ENCODE measurements at places on chromosomes 12 and 14. TPM values are rescaled to one million over a fixed set of nuclear protein-coding genes. Genes with fewer than 3 reads are reported as not detected.
A peak's percentile ranks its signal among the peaks of the same experiment; 100 is the strongest.

DNA sequence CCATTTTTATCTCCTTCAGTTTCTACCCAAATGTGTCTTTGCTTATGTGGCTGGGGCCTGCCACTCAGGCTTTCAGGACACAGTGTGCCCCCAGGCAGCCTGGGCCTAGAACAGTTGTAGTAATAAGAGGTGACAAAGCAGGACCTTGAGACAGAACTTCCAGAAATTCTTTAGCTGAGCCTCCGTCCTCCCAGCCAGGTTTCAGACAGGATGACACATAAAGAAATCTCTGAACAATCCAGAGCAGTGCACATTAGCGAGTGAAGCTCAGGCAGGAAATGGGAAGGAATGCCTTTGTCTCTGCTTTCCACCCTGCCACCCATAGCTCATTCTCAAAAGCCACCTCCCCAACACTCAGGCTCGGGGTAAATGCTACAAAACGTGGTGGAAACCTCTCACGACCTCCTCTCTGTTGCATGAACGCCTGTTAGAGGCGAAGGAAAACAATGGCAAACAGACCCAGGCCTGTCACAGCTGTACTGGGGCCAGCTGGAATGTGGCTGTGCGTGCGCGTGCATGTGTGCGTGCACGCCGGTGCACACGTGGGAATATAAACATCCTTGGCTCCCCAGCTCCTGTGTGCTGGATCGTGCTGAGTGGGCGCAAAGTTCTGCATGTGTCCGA, 286.7 kb downstream of the ZFP36L1 start:
- no peak overlapping the region for H3K27ac ChIP-seq
- H3K27me3 ChIP-seq, result no peaks in the 10 kb centered on the region

DNA sequence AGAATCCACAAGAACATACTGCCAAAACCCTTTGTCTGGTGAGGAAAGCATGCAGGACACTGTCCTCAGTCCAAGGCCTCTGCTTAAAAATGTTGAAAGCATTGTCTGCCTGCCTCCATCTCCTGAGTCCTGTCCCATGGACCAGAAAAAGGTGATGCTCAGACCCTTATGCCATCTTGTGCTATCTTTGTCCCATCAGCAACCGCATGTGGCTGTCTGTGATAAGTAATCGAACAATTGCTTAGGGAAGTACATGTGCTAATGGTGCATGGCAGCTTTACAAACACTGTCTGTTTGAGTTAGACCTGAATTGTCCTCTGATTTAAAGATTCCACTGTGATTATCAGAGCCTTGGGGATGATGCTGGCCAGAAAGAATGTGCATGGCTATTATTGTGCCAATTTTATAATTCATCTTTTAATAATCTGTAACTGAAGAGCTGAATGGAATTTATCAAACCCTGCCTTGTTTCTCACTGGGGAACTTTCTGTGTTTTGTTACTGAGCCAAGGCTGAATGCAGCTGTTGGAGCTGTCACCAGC, 177.5 kb downstream of the DACT1 start:
- H3K4me3 ChIP-seq, result no peak overlapping the region
- H3K36me3 ChIP-seq, result no peaks in the 10 kb centered on the region
- no peak overlapping the region for H3K27ac ChIP-seq
- DNase-seq, result no peak
- H3K27me3 ChIP-seq, result no peaks in the 10 kb centered on the region

GRCh38 chr12:125089626-125090025, 24.4 kb downstream of the AACS start:
- no peak overlapping the region for H3K27ac ChIP-seq
- no peak for DNase-seq
- no peaks in the 10 kb centered on the region for H3K4me1 ChIP-seq
- no peak overlapping the region for H3K4me3 ChIP-seq
- H3K27me3 ChIP-seq, result no peaks in the 10 kb centered on the region
- no peaks in the 10 kb centered on the region for H3K36me3 ChIP-seq

- DNase-seq, result no peak
- H3K4me3 ChIP-seq, result no peak overlapping the region
Observed at GRCh38 chr14:44279357-44279756, 227.7 kb downstream of the FSCB start.

DNA sequence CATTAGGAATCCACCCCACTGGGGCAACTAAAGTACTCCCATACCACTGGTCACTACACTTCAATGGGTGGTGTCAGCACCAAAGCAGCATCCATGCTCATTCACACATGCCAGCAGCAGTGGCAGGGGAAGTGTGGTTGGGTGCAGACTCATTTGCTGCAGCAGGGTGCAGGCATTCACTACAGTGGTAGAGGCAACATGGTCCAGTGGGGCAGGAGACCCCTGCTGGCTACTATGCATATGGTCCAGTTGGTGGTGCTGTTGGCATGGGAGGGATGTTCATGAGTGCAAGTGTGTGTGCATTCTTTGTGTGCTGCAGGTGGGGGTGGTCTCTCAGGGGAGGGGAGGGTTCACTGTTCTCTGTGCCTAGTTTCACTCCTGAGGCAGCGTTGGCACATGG, 908.4 kb upstream of the NOVA1 start:
- peak; percentile 20 for DNase-seq
- H3K27ac ChIP-seq, result no peak overlapping the region
- H3K4me1 ChIP-seq, result no peaks in the 10 kb centered on the region
- no peaks in the 10 kb centered on the region for H3K27me3 ChIP-seq
- H3K4me3 ChIP-seq, result no peak overlapping the region

GRCh38 chr12:53276511-53276910, 8.4 kb downstream of the ESPL1 start:
- H3K4me3 ChIP-seq, result no peak overlapping the region
- no peak for DNase-seq
- H3K4me1 ChIP-seq, result no peaks in the 10 kb centered on the region
- H3K27me3 ChIP-seq, result no peaks in the 10 kb centered on the region
- no peak overlapping the region for H3K27ac ChIP-seq

DNA sequence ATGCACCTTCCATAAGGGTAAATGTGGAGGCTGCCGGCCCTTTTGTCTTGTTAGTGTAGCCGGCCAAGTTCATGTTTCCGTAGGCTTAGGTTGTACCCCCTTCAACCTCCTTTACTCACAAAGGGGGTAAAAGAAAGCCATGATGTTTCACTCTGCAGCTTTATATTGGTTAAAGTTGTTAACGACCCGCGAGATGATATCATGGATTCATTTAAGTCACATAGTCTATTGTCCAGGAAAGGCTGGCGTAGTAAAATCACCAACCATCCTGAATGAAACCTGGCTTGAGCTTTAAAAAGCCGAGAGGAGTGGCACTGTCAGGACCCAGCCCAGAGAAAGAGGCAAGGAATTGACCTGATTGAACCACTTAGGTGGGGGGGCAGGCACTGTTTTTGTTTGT, 1.3 kb downstream of the UNG start:
- no peak for DNase-seq
- H3K27me3 ChIP-seq, result no peaks in the 10 kb centered on the region
- peak overlapping the region; percentile 30 for H3K27ac ChIP-seq

DNA sequence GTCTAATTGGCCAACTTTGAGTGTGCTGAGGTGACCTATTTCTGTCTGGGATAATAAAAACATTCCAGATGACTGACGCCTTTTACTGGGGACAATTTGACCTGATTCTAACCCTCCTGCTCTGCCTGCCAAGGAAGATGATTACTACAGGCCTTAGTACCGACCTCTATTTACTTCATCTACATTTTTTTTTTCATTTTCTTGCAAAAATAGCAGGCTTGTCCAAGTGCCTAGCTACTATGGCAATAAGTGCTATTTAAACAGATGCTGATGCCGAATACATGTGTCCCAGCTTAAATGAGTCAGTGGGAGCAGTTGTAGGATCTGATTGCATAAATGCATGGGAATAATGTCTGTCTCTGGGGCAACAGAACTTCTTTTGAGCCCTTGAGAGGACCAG, 254.3 kb downstream of the RGS6 start:
- no peaks in the 10 kb centered on the region for H3K36me3 ChIP-seq
- H3K4me1 ChIP-seq, result peaks cover 7% of the 10 kb centered on the region
- DNase-seq, result no peak
- H3K27ac ChIP-seq, result no peak overlapping the region
- H3K4me3 ChIP-seq, result no peak overlapping the region

- H3K36me3 ChIP-seq, result no peaks in the 10 kb centered on the region
- no peak for DNase-seq
- no peaks in the 10 kb centered on the region for H3K4me1 ChIP-seq
- H3K4me3 ChIP-seq, result no peak overlapping the region
- H3K27ac ChIP-seq, result no peak overlapping the region
- no peaks in the 10 kb centered on the region for H3K27me3 ChIP-seq
Observed at GRCh38 chr12:15038137-15038536, 65.3 kb downstream of the PDE6H start.

- H3K27me3 ChIP-seq, result no peaks in the 10 kb centered on the region
- no peak overlapping the region for H3K4me3 ChIP-seq
- H3K27ac ChIP-seq, result no peak overlapping the region
- H3K4me1 ChIP-seq, result peaks cover 3% of the 10 kb centered on the region
Observed at GRCh38 chr14:75877292-75877691, 104.5 kb downstream of the TGFB3 start.

DNA sequence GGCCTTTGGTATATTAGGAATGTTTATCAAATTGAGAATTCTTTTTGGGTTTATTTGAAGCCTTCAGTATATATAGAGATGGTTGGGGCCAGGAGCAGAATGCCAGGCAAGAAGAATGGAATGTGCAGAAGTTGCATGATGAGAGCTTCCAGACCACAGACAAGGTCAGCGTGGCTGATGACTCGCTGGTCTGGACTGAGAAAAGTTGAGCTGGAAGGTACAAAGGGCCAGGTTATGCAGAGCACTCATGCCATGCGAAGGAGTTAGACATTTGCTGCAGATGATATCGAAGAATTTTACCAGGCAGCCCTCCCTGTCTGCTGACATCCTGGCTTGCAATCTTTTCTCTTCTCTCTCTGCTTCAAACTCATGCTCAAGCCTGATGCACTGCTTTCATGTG, 196.2 kb upstream of the ARHGAP5 start:
- DNase-seq, result no peak
- no peaks in the 10 kb centered on the region for H3K27me3 ChIP-seq
- H3K36me3 ChIP-seq, result no peaks in the 10 kb centered on the region
- no peaks in the 10 kb centered on the region for H3K4me1 ChIP-seq
- no peak overlapping the region for H3K4me3 ChIP-seq

- no peaks in the 10 kb centered on the region for H3K36me3 ChIP-seq
- H3K27me3 ChIP-seq, result no peaks in the 10 kb centered on the region
- peak overlapping the region; percentile 71 for H3K27ac ChIP-seq
- no peak for DNase-seq
Observed at GRCh38 chr14:23916004-23916403, 37.6 kb upstream of the DHRS4 start.

- no peaks in the 10 kb centered on the region for H3K27me3 ChIP-seq
- H3K36me3 ChIP-seq, result no peaks in the 10 kb centered on the region
- peaks cover 10% of the 10 kb centered on the region for H3K4me1 ChIP-seq
Observed at GRCh38 chr12:106133136-106134087, 5.3 kb downstream of the NUAK1 start.

GRCh38 chr12:86158956-86159355, 97.2 kb downstream of the MGAT4C start:
- no peak overlapping the region for H3K4me3 ChIP-seq
- H3K4me1 ChIP-seq, result no peaks in the 10 kb centered on the region
- H3K27me3 ChIP-seq, result no peaks in the 10 kb centered on the region
- no peak for DNase-seq
- no peaks in the 10 kb centered on the region for H3K36me3 ChIP-seq
- no peak overlapping the region for H3K27ac ChIP-seq

DNA sequence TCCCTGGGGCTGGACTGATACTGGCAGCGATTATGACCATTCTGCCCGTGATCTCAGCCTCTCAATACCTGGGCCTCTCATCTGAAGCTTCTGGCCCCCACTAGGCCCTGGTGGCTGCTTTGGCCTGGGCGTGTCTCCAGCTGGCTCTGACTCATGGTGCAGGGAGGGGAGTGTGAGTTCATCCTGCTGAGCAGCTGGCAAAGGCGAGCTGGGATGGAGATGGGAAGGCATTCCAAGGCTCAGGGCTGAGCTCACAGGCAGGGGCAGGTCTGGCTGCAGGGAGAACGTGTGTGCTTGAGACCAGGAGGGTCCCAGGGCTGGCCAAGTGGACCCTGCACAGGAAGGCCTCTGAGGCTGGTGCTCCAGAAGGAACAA, 221.8 kb downstream of the TMEM121 start:
- H3K27me3 ChIP-seq, result no peaks in the 10 kb centered on the region
- H3K27ac ChIP-seq, result no peak overlapping the region
- no peak overlapping the region for H3K4me3 ChIP-seq
- H3K36me3 ChIP-seq, result no peaks in the 10 kb centered on the region
- peak; percentile 77 for DNase-seq
- H3K4me1 ChIP-seq, result no peaks in the 10 kb centered on the region

- no peak overlapping the region for H3K27ac ChIP-seq
- H3K4me1 ChIP-seq, result no peaks in the 10 kb centered on the region
- H3K36me3 ChIP-seq, result peaks cover 18% of the 10 kb centered on the region
Observed at GRCh38 chr12:108526482-108527165, 11.5 kb downstream of the FICD start.

DNA sequence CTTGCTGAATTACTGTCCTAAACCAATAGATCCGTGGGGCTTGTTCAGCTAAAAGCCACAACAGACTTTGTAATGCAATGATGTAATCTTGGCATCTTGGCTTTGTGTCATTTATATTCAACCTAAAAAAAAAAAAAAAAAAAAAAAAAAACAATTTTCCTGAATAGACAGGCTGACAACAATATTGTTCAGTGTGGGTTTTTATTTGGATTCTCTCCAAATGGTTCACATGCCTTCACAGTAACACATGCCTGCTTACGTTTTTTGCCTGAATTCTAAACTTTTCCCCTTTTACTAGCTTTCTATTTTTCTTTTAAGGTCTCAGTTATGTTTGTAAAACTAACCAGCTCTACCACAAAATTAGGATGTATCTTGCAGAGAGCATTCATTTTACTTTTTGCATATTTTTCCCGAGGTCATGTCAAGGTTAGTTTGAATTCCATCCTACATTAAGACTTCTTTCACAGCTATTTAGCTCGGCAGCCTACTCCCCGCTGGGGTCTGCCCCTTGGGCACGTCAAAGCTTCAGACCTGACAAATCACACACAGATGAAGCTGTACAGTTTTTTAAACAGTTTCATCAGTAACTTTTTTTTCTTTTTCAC, 213.7 kb upstream of the NPAS3 start:
- H3K4me3 ChIP-seq, result peak overlapping the region; percentile 14
- H3K4me1 ChIP-seq, result peaks cover 2% of the 10 kb centered on the region
- no peak for DNase-seq
- no peaks in the 10 kb centered on the region for H3K27me3 ChIP-seq
- no peaks in the 10 kb centered on the region for H3K36me3 ChIP-seq

- no peak overlapping the region for H3K27ac ChIP-seq
- no peaks in the 10 kb centered on the region for H3K36me3 ChIP-seq
- H3K4me3 ChIP-seq, result no peak overlapping the region
- H3K27me3 ChIP-seq, result no peaks in the 10 kb centered on the region
Observed at GRCh38 chr12:94875525-94875924, 128.0 kb downstream of the NDUFA12 start.

GARIN6 gene
- not detected for total RNA-seq

JPH4 gene
- 1.7 TPM for total RNA-seq

KLRF1 gene
- 1.1 TPM for total RNA-seq

MTRFR gene
- total RNA-seq, result 8.6 TPM

VWF gene
- 619 TPM for total RNA-seq

ABCD2 gene
- 0.75 TPM for total RNA-seq

CLEC4C gene
- not detected for total RNA-seq

ST8SIA1 gene
- total RNA-seq, result 9.0 TPM

Measured in aorta (tissue), 5 donors.